Frontal cortex (tissue), 4 donors: ENCODE measurements at places on chromosomes 2 and 18.

GRCh38 chr2:168529900-168530561, 74.0 kb downstream of the CERS6 start:
- no peak for DNase-seq

- DNase-seq = no peak
These were observed 7.5 kb upstream of the B3GNT2 start for GRCh38 chr2:62188416-62188815.

GRCh38 chr2:121037480-121037879, 247.5 kb downstream of the TFCP2L1 start:
- no peak for DNase-seq

GRCh38 chr2:150296770-150297546, 190.5 kb downstream of the RND3 start:
- DNase-seq = no peak

GRCh38 chr2:215653344-215654030, 217.6 kb upstream of the FN1 start:
- no peak for DNase-seq

DNA sequence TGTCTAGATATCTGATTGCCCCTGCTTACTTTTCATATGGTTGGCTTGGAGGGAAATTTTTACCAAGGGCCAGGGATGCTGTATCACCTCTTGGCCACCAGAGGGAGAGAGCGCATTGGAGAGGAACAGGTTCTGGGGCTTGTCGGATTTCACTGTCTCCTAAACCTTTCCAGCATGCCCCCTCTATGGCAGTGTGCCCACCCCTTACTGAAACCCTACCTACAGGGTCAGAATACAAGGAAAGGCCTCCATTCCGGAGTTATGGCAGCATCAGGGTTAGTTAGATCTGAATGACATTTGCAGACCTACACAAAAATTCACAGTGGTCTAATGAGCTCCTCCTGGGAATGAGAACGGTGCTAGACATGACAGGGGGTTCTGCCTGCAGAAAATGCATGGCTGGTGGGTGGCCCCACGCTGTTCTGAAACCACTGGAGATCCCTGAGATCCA, 5.8 kb downstream of the SLC14A2 start:
- peak; percentile 57 for DNase-seq

DNA sequence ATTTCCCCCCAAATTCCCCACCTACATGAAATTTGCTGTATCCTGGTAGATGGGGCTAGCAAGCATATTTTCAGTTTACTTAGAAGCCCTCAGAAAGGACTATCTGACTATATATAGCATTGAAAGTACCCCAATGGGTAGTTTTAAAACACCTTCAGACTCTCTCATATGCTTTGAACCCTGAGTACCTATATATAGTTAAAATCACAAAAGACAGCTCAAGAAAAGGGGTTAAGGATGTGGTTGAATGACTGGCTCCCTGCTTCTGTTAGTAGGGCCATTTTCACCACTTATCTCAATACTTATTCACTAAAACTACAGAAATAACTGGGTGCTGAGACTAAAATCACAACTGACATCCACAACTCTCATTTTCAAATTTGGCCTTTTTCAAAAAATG, 18.5 kb downstream of the WDPCP start:
- no peak for DNase-seq

GRCh38 chr2:241894681-241895426, 25.3 kb downstream of the RTP5 start:
- no peak for DNase-seq

DNA sequence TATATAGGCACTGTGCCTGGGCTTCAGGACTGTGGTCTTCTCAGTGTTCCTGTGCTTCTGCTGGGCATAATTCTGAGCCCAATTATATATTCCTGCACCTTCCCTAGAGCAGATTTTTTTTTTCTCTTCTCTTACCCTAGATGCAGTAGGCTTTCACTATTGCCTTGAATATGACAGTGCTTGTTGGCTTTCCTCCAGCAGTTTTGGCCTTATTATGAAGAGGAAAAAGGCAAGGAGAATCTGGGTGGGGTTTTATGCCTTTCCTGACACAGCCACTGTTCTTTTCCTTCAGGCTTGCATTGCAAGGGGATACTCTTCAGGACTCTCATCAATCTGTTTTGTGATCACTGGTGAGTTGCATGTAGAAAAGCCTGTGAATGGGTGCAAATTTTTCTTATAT, 221.9 kb upstream of the CELF4 start:
- no peak for DNase-seq

DNA sequence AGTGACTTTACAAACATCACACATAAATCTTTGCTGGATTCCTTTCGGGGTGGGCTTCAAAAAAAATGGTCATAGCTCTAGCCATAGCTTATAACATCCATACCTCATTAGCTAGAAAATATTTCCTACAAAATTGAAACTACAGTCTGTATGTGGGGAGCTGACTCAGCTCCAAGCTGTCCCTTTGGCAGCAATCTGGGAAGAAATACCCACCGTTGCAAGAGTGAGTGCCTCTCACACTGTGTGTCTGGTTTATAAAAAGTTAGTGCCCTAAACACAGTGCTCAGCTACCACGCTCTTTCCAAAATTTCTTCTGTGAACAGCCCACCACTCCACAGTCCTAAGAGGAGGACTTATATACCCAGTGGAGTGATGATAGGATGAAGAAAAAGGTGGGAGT, 170.1 kb downstream of the RBM43 start:
- no peak for DNase-seq

GRCh38 chr2:180934911-180935310, 45.5 kb upstream of the UBE2E3 start:
- no peak for DNase-seq

- no peak for DNase-seq
These were observed 65.9 kb upstream of the WIPF1 start for GRCh38 chr2:174663550-174663949.
